ENCODE measurements at places on chromosomes 2 and 18.

DNA sequence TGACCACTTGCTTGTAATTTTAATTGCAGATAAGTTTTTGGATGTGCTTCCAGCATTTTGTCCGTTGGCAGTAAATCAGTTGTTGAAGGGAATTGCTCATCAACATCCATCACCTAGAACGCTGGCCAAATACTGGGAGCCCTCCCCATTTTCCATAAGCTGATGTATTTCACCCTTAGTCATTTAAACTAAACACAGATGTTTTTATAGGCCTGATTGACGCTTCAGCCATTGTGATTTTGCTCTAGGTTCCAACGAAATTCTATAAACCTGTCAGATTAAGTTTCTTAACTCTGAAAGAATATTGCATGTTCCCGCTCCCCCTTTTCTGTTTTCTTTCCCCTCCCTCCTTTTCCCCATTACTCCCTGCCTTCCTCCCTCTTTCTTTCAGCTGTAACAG lies 1.0 kb upstream of the RPRM start:
- DNase-seq: no peak

GRCh38 chr2:9753665-9754531 lies 89.4 kb upstream of the TAF1B start:
- DNase-seq: peak; percentile 66

DNA sequence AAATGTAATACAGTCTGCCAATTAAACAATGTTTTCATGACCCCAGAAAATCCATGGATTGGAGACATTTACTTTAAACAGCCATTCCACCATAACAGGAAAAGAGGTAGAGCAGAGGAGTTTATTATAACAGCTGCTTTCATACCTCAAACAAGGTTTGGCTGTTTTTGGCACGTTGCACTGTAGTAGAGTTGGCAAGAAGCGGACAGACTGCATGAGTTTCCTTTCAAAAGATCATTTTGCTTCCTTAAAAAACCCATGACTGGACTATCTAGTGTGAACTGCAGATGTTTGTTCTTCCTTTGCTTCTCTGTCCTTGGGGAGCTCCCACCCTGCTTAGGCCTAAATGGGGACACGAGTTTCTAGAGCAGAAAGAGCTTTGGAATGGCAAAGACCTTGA lies 108.5 kb upstream of the THOC1 start:
- no peak for DNase-seq

GRCh38 chr18:24878289-24878688 lies 417.9 kb downstream of the HRH4 start:
- no peak for DNase-seq

DNA sequence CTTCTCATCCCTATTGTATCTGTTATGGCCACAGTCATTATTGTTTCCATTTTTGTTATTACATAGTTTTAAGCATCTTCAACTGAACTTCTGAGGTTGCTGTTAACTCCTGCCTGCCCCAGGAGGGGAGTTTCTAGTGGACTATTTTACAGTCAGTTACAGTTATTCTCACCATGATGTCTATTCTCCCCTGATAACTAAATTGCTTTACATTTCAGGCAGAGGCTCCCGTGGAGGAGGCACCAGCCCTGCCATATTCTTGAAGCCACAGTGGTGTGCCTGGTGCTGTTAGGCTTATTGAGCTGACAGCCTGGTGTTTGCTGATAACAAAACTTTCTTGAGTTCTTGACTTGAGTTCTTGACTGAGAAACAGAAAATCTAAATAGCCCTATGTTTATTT lies 256.4 kb downstream of the TFCP2L1 start:
- no peak for DNase-seq

- no peak for DNase-seq
Observed at GRCh38 chr2:226611196-226611943, 188.2 kb downstream of the IRS1 start.

DNA sequence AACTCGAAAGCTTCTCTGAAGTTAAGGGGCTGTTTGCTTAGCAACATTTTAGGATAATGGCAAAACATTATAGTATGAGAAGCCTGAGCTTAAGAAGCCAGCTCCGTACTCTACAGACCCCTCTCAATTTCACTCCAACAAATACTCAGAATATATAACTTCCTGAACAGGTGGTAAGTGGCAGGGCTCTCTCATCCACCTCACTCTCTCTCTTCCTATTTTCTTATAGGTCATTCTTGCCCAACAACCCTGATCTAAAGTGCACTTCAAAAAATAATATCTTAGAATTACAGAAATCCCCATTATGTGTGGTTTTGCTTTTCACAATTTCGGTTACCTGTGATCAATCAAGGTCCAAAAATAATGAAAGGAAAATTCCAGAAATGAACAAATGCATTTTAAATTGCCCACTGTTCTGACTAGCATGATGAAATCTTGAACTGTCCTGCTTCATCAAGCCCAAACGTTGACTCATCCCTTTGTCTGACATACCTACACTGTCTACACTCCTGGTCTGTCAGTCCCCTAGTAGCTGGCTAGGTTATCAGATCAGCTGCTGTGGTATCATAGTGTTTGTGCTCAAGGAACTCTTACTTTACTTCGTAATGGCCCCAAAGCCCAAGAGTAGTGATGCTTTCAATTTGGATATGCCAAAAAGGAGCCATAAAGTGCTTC lies 122.8 kb upstream of the COL5A2 start:
- DNase-seq: no peak

- no peak for DNase-seq
Observed at GRCh38 chr2:202038471-202039277, 5.0 kb downstream of the FZD7 start.

DNA sequence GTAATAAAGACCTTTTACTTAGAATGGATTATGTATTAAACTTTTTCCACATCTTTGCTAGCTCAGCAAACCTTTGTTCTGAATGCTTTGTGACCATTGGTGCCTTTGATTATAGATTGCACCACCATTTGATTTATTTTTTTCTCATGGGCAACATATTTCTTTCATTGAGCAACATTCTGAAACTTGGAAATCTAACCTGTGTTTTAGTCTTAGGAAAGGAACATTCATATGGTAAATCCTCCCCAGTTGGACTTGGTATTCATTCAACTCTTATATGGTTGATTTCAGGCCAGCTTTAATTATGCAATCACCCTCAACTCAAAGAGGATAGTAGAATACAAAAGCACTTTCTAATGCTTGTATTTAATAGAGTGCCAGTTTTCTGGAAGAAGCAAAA lies 1077.9 kb upstream of the ZEB2 start:
- DNase-seq: no peak

DNA sequence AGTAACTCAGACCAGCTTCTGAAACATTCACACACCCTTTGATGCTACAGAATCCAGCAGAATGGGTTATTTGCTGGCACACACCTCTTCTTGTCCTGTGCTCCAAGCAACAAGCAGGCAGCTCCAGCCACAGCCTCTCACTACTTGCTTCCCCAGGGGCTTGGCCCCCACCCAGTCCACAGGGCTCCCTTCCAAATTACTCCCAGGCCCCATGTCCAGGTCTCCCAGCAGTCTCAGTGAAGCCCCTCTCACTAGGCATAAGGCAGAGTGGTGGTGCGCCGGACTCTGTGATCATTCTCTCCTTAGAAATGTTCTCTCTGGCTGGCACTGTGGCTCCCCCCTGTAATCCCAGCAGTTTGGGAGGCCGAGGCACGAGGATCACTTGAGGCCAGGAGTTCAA lies 25.9 kb downstream of the ITM2C start:
- no peak for DNase-seq

DNA sequence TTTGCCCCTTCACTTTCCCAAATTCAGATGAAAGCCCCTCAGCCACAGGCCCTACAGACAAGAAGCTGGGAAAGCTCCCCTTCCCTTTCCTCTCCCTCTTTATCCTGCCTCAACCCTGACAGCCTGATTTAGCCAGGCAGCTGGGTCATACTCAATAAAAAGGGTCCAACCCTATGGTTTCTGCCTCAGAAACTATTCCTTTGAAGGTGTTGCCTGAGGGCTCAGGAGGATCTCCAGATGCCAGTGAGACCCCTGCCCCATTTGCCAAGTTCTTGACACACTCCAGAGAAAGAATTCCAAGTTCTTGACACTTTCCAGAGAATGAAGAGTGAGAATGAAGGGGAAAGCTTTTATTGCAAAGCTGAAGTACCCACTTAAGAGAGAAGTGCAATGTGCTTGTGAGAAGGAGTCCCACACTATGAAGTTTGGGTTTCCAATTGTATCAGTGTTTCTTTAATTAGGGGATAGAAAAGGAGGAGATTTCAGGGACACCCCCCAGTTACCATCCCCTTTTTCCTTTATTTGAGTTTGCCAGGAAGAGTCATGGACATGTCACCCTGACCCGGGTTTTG lies 576.2 kb downstream of the METTL4 start:
- DNase-seq: no peak

All from activated CD4-positive, alpha-beta T cell treated with anti-CD3 and anti-CD28 coated beads for 4 hours (primary cell).